Right cardiac atrium (tissue), 5 donors: ENCODE measurements at places on chromosomes 5 and 9.

GRCh38 chr9:137055385-137056364 lies 1.8 kb upstream of the ENTPD2 start:
- DNase-seq, result peak; percentile 98

GRCh38 chr9:104746798-104747197 lies 685 bp upstream of the NIPSNAP3A start:
- no peak for DNase-seq

- no peak for DNase-seq
Observed at GRCh38 chr9:82511626-82512025, 523.1 kb downstream of the SPATA31D1 start.

DNA sequence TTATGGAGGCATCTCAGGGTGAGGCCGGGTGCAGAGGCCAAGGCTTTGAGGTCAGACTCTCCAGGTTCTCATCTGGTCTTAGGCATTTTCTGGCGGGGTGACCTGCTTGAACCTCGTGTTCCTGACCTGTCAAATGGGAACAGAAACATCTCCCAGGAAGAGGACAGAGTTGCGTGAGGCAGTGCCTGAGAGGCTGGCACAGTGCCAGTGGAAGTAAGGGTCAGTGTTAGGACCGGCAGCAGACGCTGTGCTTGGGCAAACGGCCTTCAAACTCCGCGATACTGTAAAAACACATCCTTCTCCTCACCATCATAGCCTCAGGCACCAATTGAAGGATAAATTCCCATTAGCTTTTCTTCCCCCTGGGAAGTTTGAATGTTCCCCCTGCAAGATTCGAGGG lies 55.6 kb upstream of the FCN2 start:
- no peak for DNase-seq

GRCh38 chr9:99241106-99241505 lies 19.0 kb downstream of the SEC61B start:
- no peak for DNase-seq

DNA sequence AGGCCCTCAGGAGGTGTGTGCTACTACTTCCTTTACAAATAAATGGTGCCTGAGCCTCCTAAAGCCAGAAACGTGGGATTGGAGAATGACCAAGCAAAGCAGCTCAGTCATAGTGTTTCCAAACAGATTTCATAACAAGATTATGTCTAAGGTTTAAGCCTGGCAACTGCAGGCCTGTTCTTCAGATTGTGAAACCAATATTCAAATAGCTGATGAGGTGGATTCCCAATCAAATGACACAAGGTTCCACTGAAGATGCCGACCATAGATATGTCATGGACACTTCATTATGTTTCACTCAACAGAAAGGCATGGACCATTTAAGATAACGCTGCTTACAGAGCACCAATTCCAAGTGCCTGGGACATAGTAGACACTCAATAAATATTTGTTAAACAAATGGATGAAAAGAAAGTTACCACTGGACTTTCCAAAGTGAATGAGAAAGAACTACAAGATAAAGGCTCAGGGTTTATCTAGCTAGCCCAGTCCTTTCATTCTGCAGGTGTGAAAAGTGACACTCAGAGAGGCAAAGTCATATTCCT lies 189.5 kb downstream of the ACTL7B start:
- no peak for DNase-seq

DNA sequence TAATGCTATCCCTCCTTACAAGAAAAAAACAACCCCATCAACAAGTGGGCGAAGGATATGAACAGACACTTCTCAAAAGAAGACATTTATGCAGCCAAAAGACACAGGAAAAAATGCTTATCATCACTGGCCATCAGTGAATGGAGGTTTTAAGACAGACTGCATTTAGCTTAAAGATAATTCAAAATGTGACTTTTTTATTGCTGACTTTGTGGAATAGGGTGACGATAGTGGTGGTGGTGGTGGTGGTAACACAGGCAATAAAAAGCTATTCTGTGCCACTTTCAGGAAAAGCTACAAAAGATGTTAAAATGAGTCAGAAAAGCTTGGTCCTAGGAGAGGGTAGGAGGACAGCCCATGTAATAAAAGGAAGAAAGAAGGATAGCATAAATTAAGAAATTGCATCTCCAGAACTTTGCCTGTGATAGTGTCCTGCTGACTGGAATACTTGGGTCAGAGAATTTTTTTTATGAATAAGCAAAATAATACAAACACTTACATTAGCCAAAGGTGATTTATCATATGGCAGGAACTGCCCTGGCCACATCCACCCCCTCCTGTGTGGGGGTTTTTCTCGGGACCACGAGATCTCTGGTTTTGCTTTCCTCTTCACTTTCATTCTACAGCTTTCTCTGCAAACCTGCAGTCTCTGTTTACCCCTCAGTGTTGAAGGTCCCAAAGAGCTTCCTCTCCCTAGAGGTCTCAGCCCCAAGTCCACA lies 186.7 kb downstream of the DRD1 start:
- DNase-seq, result no peak

DNA sequence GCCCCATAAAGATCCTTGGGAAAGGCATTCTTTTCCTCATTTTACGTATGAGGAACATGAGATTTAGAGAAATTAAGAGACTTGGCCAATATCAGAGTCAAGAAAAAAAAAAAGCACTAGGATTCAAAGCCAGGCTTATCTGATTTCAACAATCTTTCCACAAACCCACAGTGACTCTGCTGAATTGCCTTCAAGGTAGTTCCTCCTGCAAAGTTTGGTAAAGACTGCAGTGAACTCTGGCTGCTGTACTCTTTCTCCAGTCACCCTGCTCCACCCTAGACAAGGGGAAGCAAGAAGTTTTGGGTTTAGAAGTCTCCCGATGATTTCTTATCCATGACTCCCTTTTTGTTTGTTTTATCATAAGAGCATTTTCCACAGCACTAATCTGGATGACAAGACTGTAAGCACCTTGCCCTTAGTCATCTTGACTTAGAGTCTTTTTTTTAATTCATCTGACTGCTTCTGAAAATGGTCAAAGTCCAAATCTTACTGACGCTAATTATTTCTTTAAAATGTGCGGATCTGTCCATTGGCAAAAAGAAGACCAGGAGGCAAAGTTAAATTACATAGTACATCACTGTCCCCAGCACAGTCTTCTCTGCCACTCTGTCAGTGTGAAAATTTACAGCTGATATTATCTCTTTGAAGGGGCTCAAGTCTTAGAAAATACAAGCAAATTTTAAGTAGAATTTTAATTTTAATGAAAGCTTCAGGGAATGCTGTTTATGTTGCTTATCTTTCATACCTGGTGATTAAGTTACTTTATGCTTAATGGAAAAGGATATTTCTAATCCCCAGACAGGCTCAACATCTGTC lies 180.1 kb downstream of the TTLL11 start:
- no peak for DNase-seq

- DNase-seq, result no peak
Observed at GRCh38 chr9:82331079-82331478, 342.5 kb downstream of the SPATA31D1 start.

- peak; percentile 55 for DNase-seq
Observed at GRCh38 chr5:139470821-139471300, at the start of gene SMIM33. Gene SMIM33 (plus strand): TSS chr5:139471004. CDS start chr5:139471122, 118 bp downstream.

DNA sequence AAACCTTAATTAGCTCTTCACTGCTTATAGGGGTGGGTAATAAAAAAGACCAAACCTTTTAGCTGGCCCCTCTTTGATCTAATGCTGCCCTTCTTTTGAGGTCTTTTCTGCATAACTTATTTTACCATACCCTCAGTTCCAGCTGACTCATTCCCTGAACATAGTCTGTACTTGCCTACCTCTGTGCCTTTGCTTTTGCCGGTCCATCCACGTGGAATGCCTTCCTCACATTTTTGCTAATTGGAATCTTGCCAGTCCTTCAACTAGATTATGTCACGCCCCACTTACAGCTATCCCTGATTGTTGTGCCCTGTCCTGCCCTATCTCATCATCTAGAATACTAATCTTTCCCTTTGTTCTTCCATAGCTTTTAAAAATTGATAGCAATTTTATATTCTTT lies 44.2 kb downstream of the FAF2 start:
- no peak for DNase-seq

- DNase-seq, result no peak
Observed at GRCh38 chr9:12224449-12224848, 468.7 kb upstream of the TYRP1 start.

GRCh38 chr9:16246785-16247184 lies 623.7 kb downstream of the BNC2 start:
- no peak for DNase-seq

- peak; percentile 86 for DNase-seq
Observed at GRCh38 chr5:178234750-178235587, 2.4 kb upstream of the PHYKPL start.

DNA sequence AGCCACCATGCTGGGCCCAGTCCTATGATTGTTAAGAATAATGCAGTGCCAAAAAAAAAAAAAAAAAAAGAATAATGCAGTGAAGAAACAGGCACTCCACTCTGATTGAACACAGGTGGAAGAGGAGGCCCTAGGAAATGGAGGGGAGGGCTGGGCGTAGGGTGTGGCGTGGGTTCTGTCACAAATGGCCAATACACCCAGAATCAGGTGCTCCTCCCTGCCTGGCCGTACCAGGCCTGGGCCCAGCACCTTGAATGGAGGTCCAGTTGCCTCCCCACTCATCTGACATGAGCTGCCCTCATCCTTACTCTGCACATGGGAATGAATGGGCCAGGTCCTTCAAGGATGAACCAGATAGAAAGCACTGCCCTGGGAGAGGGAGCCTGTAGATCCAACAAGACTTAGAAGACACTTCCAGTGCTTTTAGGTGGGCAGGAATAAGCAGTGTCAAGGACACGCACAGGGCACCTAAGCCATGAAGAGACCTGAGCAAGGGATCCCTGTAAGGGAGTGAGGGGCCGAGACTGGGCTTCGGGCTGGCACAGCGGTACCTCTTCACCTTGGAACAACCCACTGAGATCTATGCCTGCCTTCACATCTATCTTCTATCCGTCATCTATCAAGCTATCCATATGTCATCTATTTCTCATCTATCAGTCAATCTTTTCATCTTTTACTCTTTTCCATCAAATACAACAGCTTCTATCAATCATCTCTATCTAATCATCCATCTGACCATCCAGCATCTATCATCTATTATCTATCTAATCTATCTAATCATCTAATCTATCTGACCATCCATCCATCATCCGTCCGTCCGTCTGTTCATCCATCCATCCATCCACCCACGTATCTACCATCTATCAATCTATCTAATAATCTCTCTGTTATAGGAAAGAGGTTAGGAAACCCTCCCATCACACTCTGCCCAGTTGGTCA lies 15.9 kb downstream of the NINJ1 start:
- DNase-seq, result peak; percentile 38

- no peak for DNase-seq
Observed at GRCh38 chr9:103301051-103301450, 305.9 kb downstream of the CYLC2 start.

GRCh38 chr9:88006511-88007290 lies 32.4 kb upstream of the CDK20 start:
- DNase-seq, result no peak

GRCh38 chr9:81633952-81634854 lies 55.1 kb downstream of the TLE1 start:
- no peak for DNase-seq

GRCh38 chr5:143819716-143820115 lies 7.8 kb downstream of the HMHB1 start:
- no peak for DNase-seq

- DNase-seq, result no peak
Observed at GRCh38 chr5:126924331-126925033, 105.9 kb downstream of the MARCHF3 start.

GRCh38 chr5:79792463-79792862 lies 102.8 kb downstream of the CMYA5 start:
- no peak for DNase-seq
